ENCODE measurements at places on chromosomes 2 and 18. TPM values are rescaled to one million over a fixed set of nuclear protein-coding genes. Genes with fewer than 3 reads are reported as not detected.

- no peak for DNase-seq
Measured at GRCh38 chr18:77071711-77072292, 60.8 kb downstream of the MBP start.

DNA sequence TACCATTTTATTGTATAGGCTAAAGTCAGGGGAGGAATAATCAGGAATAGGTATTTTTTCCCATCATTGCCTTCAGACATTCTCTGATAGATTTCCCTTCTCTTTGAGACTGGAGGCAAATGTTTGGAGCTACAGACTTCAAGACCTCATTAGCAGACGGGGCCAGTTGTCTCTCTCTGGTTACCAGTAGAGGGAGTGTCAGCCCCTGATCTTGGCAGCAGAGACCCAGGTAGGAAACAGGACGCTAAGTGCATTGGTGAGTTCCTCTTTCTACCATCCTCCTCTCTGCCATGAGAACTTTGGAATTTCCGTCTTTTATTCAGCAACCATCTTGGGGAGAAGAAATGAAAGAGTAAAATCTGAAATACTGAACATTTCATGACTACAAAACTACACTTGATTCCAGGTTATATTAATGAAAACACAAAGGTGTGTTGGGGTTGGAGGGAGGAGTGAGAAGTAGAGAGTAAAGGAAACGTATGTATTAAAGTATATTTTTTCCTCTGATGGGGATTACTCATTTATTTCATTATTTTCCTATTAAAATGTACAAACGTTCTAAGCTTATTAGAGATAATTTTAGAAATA is 186.2 kb upstream of the GCFC2 start:
- peak; percentile 38 for DNase-seq

DNA sequence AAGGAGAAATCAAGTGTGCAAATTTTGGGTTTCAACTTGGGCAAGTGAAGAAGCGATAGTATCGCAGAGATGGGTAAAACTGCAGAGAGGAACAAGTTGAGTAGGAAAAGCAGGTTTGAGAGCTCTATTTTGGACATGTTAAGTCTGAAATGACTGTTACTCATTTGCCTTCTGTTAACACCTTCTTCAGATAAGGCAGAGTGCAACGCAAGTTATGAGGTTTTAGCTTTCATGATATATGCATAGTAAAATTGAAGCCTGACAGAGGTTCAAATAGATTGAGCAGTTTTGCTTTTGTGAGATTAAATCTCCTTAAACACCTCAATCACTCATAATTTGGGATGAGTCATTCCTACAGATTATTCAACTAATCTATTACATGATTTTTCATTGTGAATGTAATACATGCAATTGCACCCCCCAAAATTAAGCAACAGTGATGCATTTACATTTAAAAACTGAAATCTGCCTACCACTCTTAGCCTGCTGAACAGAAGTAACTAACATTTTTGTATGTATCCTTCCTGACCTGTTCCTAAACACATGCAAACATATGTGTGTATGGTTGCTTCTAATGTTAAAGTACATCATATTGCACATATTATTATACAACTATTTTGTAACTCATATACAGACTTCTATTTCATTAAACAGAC is 575.4 kb downstream of the ARHGAP15 start:
- DNase-seq: no peak

DNA sequence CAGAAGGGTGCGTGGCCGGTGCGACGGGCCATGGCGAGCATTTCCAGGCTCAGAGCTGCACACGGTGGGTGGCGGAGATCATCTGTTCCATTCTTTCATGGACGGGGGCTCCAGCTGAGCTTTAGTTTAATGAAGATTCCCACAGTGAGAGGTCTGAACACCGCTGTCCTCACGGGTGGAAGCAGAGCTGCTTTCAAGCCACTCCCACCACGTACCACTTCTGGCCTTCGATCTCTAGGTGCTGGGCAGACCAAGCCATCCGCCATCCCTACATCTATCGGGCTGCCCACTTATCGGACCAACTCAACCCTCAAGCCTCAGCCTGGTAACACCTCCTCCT is 18.5 kb downstream of the GPR35 start:
- no peak for DNase-seq

- DNase-seq: peak; percentile 30
Measured at GRCh38 chr2:181459621-181460021, 2.4 kb downstream of the ITGA4 start.

DNA sequence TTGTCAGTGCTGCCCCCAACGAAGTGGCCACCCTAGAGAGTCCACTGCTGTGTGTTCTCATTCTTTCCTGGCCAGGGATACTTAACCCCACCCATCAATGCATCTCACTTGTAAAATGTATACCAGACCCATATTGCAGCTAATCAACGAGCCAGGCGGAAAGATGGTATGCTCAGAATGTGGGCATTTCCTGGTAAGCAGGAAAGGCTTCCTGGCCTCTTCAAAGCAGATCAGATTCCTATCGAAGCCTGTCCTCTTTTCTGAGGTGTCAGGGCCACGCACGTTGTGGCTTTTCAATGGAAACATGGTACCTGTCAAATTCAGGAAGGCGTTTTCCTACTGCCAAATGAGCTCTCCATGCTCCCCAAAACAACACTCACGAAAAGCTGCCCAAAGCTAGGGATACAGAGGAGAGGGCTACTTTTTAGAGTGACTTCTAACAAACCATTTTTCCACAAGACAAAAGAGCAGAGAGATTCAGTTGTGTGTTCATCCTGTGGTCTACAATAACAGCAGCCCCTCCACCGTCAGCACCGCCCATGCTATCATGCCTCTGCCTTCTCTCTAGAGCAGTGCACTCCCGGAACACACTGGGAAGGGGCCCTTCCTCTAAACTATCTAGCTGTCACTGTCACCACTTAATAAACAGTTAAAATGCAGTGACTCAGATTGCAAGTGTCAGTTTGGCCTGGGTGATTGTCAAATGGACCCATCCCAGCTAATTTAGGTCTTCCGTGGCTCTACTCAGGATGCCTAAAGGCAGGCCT is 535.1 kb downstream of the RNF144A start:
- no peak for DNase-seq

GRCh38 chr2:54520687-54521086 is 64.6 kb downstream of the SPTBN1 start:
- DNase-seq: no peak

GRCh38 chr2:85996591-85996990 is 107.8 kb upstream of the ST3GAL5 start:
- peak; percentile 57 for DNase-seq

GRCh38 chr2:24874035-24874434 is 46.0 kb downstream of the ADCY3 start:
- DNase-seq: no peak

DNA sequence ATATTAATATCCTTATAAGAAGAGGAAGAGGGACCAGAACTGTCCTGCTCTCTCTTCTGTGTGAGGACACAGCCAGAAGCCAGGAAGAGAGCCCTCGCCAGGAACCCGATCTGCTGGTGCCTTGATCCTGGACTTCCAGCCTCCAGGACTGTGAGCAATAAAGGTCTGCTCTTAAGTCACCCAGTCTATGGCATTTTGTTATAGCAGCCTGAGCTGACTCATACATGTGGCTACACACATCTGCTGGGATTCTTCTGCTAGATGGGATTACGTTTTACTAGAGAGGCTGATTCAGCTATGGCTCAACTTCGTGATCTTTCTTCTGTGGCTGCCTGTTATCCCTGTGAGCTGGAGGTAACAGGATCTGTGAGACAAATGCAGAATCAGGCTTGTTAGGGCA is 29.6 kb downstream of the ARL4C start:
- no peak for DNase-seq

GRCh38 chr2:53865264-53865663 is 5.5 kb upstream of the GPR75 start:
- no peak for DNase-seq

- DNase-seq: no peak
Measured at GRCh38 chr2:156908825-156909224, 348.7 kb upstream of the GALNT5 start.

DNA sequence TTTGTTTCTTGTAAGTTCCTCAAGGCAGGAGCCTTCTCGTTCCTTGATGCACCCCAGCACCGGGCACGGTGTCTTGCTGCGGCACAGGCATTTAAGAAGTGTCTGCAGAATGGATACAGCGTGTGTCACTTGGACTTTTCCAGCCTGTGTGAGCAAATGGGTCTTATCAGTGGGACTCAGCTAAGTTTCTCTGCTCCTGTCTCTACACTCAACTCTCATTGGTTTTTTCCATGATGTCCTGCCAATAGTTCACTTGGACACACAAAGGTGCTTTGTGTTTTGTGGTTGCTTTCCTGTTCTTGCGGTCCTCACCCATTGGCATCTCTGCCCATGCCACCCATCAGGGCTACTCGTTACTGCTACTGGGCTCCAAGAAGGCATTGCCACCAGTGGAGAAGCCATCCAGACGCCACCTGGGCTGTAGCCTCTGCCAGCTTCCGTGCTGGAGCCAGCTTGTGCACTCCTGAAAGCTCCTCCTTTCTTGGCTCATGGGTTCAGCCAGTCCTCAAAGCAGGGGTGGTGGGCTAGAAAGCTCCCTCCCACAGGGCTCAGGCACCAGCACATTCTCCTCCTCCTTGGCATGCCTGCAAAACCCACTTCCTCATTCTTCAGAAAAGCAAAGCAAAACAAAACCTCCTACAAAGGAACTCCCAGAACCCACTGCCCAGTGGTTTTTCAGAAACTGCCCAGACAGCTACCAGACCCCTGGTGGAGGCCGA is 41.4 kb downstream of the IL1R2 start:
- peak; percentile 70 for DNase-seq

- no peak for DNase-seq
Measured at GRCh38 chr2:226362980-226363379, 436.6 kb downstream of the IRS1 start.

DNA sequence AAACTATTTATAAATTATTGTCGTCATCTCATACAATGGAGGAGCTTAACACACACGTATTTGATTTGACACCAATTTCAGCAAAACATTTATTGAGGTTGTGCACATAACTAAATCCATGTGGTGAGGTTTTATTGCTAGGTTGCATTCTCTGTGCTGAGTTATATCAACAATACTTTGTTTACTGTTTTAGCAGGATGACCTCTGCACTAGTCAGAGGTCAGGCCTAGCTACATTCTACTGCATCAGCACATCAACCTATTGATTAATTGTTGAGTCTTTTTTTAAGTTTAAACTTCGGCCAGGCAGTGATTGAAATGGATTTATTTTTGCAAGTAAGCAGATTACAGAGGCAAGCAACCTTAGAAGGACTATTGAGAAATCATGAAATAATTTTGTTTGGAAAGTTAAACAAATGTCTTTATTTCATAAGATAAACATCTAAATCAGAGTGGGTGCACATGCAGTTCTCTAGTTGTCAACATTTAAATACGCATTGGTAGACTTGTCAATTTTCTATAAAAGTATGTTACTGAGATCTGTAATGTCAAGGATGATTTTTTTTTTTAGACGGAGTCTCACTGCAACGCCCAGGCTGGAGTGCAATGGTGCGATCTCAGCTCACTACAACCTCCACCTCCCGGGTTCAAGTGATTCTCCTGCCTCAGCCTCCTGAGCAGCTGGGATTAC is 75.2 kb upstream of the CD28 start:
- DNase-seq: no peak

- peak; percentile 62 for DNase-seq
Measured at GRCh38 chr2:54569745-54570301, 113.7 kb downstream of the SPTBN1 start.

DNA sequence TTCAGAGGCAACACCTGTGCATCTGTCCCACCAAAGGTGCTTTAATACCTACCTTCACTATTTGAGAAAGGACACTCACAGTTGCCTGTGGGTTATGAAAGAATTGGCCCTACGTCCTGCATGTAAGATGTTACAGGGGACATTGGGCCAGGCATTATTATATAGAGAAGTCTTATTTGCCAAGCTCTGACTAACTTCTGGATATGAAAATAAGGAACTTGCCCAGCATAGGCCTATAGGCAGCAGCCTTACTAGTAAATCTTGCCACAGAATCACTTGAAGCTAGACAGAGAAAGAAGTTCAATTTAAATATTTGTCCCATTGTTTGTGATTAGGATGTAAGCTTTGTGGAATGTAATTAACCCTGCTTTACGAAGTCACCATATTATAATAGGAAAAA is 41.7 kb downstream of the NLRC4 start:
- no peak for DNase-seq

The RTP5 gene
- not detected for polyA plus RNA-seq

The AKAIN1 gene
- not detected for polyA plus RNA-seq

The KLHL29 gene
- polyA plus RNA-seq: 1.5 TPM

The GAREM2 gene
- 1.2 TPM for polyA plus RNA-seq

The SOCS6 gene
- 5.1 TPM for polyA plus RNA-seq

The SGPP2 gene
- polyA plus RNA-seq: 8.2 TPM

The SLC30A3 gene
- polyA plus RNA-seq: not detected

The PROM2 gene
- polyA plus RNA-seq: 55.6 TPM

The AQP4 gene
- 1.1 TPM for polyA plus RNA-seq

The SPATA3 gene
- polyA plus RNA-seq: not detected
